ENCODE measurements at places on chromosomes 4 and X.
A peak's percentile ranks its signal among the peaks of the same experiment; 100 is the strongest.

DNA sequence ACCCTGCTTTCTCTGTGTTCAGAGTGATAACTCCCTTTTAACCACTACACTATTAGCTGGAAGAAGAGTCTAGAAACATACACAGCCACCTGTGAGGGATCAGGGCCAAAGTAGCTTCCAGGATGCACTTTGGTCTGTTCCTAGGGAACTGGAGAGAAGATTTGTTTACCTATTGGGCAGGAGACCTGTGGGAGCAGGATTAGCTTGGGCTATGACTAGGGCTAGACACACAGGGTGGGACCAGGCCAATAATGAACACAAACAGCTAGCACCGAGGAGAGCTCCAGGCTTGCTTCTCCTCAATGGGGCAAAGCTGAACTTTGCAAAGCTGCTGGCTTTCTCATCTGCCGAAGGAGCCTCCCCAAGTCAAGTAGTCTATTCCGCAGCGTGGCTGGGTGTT lies 24.4 kb upstream of the MAP7D3 start:
- no peak for DNase-seq

- no peak for DNase-seq
Observed at GRCh38 chr4:147793569-147794313, 61.9 kb downstream of the ARHGAP10 start.

DNA sequence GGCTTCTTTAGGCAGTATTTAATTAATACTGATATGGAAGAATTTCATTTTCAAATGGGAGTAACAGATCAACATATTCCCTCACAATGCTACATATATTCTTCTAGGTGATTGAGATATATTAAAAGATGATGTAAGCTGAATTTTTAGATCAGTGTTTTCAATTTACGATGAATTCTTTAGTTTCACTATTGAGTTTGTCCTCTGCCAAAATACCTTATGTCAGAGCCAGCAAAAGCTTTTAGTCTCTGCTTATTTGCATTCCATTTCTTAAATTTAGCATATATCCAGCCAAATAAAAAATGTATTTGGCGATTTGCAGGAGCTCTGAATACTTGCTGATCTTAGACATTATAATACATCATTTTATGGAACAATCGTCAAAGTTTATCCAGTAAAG lies 144.3 kb downstream of the MOSPD2 start:
- no peak for DNase-seq

GRCh38 chr4:73896416-73896815 lies 27.2 kb downstream of the CXCL1 start:
- DNase-seq = no peak

DNA sequence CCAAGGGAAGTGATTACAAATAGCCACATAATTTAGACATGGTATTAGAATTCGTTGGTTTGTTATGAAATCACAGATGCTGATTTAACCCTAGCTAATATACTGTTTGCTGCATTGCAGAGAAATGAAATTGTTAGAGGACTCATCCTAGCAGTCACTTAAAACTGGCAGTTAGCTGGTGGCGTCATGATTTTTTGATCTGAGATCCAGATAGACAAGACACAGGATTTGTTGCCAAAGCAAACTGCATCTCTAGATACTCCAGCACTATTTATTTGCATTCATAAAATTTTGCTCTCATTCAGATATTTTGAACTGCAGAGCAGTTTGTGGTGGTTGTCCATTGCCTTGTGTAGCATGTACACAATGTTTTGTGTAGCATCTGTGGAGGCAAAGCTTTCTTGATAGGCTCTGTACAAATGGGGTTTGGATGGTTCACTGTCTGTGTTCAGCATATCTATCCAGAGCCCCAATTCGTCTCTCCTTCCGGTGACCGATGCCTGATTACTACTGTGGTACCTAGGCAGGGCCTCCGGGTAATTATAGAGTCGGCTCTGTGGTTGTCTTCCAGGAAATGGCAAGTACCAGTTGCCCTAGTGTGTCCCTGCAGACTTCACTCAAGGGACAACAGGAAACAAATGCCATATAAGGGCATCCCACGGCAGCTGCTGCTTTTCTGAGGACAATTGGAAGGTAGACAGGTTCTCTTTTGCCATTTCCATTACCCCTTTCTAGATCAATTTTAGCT lies 30.1 kb upstream of the SPARCL1 start:
- DNase-seq = peak; percentile 90
